ENCODE measurements at places on chromosomes 5 and 9.

DNA sequence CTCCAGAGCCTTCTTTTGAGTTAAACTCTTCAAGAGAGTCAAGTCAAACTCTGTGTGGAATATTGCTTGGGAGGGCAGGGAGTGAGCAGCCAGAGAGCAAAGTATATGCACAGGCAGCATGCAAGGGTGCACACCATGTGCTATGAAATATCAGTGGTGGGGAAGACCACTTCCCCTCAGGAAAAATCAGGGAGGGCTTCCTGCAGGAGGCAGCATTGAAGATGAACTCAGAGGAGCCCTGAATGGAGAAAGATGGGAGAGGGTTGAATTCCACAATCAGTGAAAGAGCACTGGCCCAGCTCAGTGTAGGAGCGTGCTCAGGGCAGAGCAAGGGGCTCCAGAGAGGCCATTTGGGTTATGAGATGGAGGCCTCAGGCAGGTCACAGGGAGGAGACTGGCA, 41.9 kb downstream of the CCDC180 start:
- DNase-seq = no peak

DNA sequence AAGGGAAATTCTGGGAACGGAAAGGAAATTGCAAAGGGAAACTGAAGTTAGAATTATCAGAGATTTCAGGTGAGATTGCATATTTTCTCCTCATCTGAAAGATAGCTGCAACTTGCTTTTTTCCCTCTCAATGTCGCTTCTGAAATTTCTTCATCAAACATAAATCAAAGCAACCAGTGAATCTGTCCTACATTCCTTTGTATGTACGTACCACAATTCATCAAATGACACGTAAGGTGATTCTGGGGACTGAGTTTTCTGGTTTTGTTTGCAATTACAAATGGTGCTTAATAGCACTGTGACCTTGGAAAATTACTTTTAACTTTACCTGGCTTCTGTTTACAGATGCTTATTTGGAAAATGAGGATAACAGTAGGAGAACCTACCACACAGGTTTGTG, 21.9 kb upstream of the CNOT6 start:
- no peak for DNase-seq

DNA sequence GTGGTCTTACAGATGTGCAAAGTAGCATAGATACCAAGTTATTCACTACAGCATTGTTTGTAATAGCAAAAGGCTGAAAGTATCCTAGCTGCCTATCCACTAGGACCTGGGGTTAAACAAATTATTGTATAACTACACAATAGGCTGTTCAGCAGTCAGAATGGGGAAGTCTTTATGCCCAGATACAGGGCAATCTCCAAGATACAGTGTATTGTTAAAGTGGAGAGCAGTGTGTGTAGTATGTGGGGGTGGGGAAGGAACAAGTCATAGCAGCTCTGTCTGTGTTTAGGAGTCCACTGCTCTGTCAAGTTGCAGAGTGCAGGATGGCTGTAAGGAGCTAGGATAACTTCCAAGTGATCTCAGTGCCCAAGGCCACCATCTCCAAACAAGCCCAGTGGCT, 5.5 kb downstream of the PCYOX1L start:
- DNase-seq = no peak

- DNase-seq = no peak
These were observed 59.0 kb upstream of the UBAC1 start for GRCh38 chr9:136020206-136020605.

GRCh38 chr5:147481376-147481775, 28.5 kb downstream of the DPYSL3 start:
- DNase-seq = no peak

DNA sequence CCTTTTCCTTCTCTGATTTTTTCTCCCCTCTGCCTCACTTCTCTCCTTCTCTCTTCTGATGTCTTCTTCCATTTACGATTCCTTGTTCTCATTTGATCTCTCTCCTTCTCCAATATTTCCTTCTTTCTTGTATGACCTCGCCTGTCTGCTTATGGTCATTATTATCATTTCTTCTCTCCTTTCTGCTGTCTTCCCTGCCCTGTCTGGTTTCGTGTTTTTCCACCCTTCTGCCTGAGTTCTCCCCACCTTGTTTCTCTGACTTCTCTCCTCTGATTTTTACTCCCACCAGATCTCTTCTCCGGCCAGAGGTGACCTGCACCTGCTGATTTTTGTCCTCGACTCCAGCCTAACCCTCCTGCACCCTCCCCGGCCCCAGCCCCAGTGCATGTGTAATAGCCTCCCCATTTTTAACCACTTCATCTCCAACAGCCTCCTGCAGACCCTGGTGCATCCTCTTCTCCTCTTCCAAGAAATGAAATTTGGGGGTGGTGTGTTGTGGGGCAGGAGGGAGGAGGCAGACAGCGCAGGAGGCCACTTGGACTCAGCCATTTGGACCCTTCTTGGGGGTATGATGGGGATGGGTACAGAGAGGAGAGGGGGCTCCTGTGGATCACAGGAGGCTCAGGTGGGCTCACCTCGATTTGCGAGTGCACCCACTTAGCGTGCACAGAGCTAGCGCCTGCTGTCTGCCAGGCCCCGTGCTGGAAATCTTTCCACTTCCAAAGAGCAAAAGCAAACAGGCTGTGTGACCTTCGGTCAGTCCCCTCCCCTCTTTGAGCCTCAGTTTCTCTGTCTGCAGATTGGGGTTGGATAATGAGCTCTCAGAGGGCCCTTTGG, 32.5 kb downstream of the GSN start:
- no peak for DNase-seq

DNA sequence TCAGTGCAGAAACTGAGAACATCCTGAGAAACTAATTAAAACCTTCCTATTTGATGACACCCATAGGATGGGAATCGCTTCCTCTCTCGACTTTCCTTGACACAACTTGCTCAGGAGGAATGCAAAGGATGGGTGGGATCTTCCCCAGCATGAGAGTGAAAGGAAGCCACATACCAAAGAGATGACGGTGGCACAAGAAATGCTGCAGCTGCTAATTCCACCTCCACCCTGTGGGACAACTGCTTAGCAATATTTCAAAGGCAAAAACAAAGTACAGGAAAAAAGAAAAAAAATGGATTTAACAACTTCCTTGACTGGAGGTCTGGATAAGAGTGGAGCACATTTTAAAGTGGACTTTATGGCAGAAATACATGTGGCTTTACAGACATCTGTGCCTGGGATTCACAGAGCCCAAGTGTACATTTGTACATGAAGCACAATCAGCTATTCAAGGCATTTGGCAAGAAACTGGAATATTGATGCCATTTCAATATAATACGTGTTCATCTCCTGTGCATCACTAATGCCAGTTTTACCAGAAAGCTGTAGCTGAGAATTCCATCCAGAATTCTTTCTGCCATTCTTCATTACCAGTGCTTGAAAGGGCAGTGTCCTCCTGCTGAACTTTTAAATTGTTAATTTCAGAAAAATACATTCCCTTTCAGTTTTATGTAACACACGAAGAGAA, 359.2 kb upstream of the ACTBL2 start:
- DNase-seq = no peak

- DNase-seq = no peak
These were observed 89.7 kb downstream of the DAPK1 start for GRCh38 chr9:87587356-87587745.

DNA sequence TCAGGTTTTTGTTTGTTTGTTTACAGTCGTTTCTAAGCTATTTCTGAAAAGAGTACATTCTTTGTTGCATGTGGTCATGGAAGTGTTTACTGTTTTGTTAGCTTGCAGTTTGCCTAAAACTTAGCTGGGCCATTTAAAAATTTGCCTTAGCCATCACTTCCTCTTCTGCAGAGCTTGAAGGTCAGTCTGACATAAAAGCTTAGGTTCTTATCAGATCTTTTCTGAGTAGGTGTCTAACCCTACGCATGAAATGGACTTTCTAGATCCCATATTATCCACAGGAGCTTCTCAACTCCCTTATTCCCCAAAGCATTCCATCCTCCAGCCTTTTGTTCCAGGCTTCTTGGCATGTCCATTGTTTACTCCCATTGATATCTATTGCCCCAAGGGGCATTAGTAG, 90.3 kb downstream of the AP3B1 start:
- DNase-seq = no peak

DNA sequence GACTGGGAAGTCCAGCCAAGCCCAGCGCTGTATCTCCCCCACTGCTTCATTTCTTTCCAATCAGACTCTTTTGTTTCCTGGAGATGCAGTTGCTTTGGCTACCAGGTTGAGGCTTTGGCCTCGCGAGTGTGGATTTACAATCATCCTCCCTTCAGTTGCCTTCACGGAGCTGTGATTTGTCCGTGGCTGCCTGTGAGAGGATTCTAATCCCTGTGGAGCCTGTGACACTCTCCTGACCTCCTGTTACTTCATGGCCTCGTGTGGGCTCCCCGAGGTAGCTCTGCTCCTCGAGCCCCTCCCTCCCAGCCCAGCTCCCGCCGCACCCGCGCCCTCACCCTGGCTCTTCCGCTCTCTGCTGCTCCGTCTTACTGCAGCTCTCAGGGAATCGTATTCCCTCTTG, 107.2 kb upstream of the STC2 start:
- DNase-seq = no peak

DNA sequence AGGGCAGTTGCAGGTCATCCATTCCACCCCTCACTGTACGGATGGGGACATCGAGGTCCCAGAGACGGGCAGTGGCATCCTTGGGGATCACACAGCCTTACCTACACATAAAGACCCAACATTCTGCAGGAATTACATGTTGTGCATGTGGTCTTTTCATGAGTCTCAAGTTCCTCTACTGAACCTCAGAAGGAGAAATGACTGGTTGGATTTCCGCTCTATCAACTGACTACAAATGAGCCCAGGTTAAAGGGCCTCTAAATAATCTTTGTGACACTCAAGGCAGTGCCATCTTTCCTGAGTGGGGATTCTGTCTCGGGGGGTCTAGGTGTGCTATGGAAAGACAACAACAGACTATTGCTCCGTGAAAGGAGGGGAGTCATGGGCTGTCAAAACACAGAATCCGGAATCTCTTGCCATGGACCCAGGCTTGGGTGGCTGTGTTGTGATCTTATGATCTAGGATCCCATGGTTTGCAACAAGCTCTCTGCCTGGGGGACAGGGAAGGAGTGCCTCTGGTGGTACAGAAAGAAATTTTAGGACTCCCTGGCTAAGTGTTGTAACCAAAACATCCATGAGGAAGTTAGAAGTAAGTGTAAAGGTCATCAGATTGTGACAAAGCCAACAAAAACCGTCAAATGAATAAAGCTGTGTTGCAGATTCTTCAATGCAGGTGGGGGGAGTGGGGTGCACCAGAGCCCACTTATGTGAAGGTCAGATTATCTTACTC, 1.9 kb upstream of the SLC31A2 start:
- DNase-seq = no peak

GRCh38 chr9:110744715-110745384, 76.3 kb downstream of the MUSK start:
- peak; percentile 12 for DNase-seq

DNA sequence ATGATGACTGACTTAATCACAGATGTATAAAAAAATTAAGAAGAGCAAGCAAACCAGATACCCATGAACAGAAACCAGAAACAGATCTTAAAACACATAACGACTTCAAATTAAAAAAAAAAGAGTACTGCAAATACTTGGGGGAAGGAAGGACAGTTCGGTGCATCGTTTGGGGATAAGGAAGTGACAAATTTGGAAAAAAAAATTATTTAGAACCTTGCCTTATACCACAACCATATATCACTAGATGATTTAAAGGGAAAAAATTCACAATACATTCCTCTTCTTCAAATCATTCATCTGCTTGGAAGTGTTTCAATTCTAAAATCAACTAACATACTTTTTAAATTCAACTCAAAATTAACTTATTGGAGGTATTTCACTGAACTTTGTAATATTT, 1038.6 kb upstream of the DMAC1 start:
- DNase-seq = no peak

DNA sequence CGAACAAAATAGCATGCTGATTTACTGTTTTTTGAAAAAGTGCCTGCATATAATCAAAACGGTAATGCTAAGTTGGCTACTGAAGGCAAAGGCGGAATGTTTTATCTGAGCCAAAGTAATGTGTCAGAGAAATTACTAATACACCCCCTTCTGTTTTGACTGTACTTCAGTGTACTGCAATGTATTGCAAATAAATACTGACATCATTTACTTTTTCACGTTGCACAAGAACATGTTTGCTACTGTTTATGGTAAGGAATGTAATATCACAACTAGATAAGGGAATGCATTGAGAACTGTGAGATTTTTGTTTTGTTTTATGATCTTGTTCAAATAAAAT, 813 bp upstream of the AGTPBP1 start:
- no peak for DNase-seq

DNA sequence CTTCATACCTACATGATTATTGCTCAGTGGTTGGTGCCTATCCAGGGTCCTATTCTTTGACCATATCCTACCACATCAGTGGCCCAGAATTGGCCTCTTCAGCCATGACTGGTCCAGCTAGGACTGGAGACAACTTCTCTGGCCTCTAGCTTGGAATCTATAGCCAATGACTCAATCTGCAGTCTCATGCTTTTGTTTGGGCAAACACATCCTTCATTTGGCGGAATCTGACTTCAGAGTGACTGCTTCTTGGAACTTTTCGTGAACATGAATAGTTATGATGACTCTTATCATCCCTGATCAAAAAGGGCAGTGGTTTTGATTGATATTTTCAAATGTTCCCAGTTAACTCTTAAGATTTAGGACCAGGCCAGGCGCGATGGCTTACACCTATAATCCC, 134.1 kb downstream of the PAPPA start:
- no peak for DNase-seq

GRCh38 chr5:103424453-103425205, 138.0 kb downstream of the NUDT12 start:
- no peak for DNase-seq

- DNase-seq = no peak
These were observed 607 bp downstream of the SPEF2 start for GRCh38 chr5:35618304-35618636.

DNA sequence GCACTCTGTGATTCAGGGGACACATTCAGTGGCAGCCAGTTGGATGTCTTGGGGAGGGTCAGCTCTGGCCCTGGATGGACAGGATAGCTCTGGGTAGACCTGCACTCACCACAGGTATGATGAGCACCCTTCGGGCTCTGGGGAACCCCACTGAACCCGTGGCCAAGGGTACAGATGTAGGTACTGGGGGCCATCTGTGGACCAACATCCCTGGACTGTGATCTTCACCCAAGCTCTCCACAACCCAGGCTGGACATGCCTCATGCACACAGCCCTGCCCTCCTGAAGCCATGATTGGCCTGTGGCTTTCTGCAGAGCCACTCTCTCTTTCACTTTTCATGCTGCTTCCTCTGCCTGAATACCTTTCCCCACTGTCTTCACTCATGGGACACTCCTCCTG, 15.6 kb upstream of the ACSL6 start:
- DNase-seq = no peak
